ENCODE measurements at places on chromosomes 1 and 21.
A peak's percentile ranks its signal among the peaks of the same experiment; 100 is the strongest.

- no peak for DNase-seq
Observed at GRCh38 chr1:200869753-200870391, 2.9 kb upstream of the GPR25 start.

DNA sequence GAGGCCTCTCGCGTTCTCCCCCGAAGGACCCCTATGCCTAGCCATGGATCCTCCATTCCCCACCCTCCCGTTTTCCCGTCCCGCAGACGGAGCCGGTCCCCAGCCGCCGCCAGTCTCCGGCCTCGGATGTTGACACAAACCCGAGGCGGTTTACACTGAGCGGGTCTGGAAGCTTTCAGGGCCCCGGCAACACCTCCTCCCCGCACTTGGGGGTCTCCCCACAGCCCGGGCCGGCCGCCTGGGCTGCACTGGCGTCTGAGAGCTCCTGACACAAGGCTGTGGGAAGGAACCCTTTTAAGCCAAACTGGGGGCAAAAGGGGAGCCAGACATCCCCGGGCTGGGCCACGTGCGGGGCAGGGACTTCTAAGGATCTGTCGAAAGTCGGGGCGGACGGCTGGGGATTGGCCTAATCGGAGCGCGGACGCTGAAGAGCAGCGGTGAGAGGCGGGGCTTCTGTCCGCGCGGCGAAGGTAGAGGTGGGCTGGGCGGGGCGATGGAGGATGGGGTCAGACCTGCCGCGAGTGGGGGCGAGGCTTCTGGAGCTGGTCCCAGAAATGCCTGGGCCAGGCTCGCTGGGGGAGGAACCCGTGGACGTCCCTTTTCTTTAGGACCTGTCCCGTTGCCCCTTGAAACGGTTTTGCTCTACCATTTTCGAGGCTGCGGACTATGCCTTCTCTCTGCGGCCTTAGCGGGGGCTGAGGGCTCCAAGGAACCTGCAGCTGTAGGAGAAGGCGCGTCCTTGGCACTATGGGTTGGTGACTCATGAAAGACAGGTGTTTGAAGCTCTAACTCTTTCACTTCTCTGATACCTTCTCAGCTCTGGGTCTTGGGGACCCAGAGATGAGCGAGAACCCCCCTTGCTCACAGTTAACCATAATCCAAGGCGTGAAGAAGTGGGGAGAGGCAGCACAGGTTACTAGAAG lies 1.2 kb upstream of the HPCAL4 start:
- DNase-seq: no peak

GRCh38 chr1:55214934-55215193 lies 300 bp downstream of the USP24 start:
- DNase-seq: peak; percentile 50

- DNase-seq: no peak
Observed at GRCh38 chr21:14383596-14384180, 742 bp upstream of the HSPA13 start.

DNA sequence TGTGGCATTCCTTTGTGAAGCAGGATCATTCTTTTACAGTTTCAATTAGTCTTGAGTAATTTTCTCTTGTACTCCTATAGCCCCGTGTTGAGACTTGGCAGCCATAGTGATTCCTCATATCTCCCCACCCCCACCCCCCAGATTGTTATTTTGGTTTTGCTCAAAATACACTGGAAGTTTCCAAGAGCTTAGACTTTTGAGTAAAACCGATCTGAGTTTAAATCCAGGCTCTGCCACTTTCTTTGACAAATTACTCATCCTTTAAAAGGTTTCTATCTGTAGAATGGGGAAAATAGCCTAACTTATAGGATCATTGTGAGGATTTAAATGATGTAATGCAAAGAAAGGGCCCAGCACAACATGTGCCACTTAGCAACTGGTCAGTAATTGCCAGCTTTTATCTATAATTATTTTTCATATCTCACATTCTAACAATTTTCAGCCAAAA lies 53.1 kb upstream of the RC3H1 start:
- no peak for DNase-seq

DNA sequence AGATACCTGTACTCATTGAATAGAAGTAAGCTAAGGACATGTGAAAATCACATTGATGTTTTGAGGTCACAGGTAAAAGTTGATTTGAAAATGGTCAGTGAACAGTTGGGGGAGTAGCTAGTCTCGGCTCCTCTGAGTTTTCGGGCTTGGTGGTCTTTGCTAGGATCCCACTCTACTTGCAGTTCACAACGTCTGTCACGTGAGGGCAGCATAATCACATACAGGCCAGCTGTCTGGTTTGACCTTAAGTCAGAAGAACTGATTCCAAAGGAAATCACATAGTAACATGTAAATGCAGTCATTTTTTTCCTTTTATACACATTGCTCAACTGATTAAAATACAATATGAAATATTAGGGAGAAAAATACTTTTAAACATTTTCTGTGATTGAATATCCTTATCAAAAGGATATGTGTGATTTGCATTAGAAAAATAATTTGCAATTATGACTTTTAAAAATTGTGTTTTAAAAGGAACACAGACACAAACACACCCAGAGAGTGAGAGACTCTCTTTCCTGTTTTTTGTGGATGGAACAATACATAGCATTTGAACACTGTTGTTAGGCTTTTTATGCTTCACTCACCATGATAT lies 21.8 kb upstream of the PDC start:
- peak; percentile 17 for DNase-seq

GRCh38 chr1:24114753-24115152 lies 2.8 kb upstream of the MYOM3 start:
- DNase-seq: no peak

DNA sequence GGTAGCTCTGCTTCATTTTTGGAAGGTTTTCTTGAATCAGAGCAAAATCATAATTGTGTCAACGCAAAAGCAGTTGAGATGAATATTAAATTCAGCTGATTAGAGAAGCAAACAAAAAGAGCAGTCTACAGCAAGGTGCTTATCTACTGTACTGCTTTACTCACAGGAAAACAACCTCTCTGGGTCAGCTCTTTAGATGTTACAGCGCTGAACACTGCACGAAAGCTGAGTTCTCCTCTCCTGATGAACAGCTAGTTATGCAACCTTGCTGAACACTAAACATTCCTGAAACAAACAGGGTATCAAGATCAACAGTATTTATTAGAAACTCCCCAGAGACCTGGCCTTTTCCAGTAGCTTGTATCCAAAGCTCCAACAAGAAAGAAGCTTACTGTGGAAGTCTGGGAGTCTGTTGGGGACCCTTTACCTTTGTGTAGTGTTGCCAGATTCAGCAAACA lies 41.3 kb downstream of the TBCE start:
- DNase-seq: no peak

- DNase-seq: no peak
Observed at GRCh38 chr1:183226963-183227362, 40.9 kb downstream of the LAMC2 start.

- DNase-seq: no peak
Observed at GRCh38 chr1:233480198-233480597, 133.7 kb upstream of the KCNK1 start.

DNA sequence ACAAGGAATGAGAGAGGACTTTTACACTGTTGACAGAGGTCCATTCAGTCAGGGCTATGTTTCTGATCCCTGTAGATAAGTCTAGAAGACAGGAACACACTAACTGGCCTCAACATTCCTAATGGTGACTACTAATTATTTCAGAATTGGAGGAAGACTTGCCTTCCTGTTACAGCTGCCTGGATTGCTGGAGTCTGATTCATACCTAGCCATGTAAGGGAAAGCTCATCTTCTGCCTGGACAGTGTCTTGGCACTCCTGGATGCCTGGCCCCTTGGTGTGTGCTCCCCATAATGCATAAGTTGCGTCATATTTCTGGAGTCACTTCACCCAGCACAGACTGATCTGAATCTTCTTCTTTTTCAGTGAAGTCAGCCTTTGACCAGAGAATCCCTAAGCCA lies 326.0 kb upstream of the RUNX1 start:
- no peak for DNase-seq

DNA sequence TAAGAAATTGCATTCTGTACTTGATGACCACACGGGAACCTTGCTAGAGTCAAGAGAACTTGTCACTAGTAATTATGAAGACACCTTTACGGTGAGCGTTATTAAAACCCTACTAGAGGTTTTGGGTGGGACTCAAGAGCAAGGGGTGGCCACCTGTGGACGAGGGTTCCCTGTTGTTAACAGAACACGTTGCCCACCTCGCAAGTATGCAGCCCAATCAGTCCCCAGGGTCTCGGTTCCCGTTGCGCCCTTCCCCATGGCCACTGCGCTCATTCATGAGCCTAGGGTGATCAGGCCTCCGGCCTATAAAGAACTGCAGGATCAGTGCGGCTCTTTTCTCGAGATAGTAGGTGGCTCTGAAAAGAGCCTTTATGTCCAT lies 30.2 kb upstream of the RNF187 start:
- no peak for DNase-seq

DNA sequence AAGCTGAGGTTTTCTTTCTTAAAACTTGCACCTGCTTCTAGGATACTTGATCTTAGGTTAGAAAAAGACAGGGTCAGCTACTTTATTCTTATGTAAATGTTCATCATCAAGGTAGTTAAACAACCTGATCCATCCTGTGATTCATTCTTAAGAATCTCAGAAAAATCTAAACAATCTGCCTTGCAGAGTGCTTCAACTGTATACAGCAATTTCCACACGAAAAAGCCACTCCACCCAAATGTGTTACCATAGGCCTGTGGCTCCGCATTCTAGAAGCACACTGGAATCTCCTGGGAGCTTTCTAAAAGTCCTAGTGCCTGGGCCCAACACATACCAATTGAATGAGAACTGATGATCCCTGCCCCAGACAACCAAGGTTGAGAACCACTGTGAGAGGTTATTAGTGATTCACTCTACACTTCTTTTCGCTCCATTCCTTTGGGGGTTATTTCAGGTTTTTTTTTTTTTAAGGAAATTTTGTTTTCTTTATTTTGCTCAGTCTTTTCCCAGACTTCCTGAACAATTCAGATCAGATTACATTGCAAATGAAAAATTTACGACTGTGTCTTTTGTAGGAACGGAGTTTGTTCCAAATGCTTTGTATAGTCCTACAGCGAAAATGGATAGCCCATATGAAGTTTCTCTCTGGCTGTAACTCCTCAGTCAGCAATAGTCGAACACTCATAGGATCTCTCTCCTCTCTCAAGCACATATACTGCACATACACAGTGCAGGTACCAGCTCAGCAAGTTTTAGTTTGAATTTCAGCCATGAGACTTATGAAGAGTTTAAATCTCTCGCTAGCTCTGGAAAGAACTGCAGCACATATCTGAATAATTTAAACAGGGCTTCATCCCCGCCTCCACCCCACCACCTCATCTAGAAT lies 16.1 kb downstream of the SMYD2 start:
- DNase-seq: peak; percentile 40

GRCh38 chr1:166730299-166730888 lies 108.9 kb upstream of the POGK start:
- DNase-seq: peak; percentile 15

- no peak for DNase-seq
Observed at GRCh38 chr1:182110635-182111034, 49.1 kb upstream of the ZNF648 start.

DNA sequence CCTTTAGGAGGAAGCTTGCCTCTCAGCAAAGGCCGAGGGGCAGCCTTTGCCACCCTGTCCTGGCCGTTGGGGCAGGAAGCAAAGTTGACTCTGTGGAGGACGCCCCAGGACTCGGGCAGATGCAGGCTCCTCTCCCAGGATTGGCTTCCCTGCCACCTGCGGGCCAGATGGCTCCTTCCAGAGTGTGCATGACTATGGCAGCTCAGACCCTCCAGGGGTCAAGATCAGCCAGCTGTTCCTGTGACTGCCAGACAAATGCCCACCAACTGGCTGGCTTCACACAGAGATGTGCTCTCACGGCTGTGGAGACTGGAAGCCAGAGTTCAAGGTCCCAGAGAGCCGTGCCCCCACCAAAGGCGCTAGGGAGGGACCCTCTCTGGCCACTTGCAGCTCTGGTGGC lies 87.0 kb upstream of the VAMP3 start:
- DNase-seq: no peak

DNA sequence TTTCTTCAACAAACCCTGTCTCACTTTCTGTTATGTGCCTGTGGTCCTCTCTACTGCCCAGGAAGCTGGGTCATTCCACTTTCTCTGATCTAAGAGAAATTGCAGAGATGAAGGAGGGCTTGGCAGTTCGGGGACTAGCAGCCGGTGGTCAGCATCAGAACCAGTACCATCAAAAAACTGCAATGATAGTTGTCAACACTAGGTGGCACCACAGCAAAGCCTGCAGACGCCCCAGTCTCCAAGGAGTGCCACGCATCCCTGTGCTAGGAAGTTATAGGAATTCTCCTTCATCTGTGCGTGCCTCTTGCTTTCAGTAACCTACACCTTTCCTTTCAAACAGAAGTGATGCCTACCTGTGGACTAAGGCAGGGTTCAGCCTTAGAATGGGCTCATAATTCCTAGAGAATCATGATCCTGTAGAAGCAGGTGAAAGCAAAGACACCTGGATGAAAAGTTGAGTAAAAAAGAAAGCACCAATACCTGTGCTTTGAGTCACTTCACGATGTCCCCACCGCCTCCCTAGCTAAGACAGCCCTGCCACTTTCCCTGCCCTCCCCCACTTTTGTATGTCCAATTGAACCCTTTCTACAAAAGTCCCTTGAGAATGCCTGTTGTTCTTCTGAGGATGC lies 129.2 kb downstream of the ADAMTS1 start:
- DNase-seq: peak; percentile 59

DNA sequence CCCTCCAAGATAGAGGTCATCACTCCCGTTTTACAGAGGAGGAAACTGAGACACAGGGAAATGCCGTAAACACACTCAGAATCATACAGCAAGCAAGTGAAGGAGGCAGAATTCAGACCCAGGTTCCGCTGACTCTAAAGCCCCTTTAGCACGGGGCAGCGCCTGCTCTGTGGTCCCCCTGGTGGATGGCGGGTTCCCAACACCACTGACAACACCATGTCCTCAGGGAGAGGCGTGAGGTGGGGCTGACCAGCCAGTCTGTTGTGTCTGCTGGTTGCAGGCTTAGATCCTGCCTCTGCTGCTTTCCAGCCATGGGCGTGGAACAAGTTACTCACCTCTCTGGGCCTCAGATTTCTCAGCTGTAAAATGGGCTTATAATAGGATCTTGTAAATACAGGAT lies 617.3 kb downstream of the MATN1 start:
- no peak for DNase-seq

DNA sequence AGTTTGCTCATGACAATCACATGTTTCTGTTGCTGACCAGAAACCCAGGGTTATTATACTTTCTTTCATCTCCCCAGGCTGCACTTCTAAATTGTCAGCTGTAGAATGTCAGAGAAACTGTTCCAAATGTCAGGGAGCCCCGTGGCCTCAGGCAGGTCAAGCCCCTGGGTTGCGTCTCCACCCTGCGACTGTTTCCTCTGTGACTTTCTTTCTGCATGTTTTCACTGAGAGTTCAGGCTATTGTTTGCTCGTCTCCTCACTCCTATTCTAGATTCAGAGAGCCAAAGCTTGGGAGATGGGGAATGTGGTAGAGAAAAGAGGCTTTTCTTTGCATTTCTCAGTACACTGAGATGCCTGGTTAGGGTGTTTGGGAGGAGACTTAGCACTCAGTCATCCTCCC lies 97.4 kb downstream of the CENPF start:
- no peak for DNase-seq
